ENCODE measurements at places on chromosomes 11 and 22. TPM values are rescaled to one million over a fixed set of nuclear protein-coding genes. Genes with fewer than 3 reads are reported as not detected.

GAS2L1 gene
- total RNA-seq: 21.6 TPM

DNA sequence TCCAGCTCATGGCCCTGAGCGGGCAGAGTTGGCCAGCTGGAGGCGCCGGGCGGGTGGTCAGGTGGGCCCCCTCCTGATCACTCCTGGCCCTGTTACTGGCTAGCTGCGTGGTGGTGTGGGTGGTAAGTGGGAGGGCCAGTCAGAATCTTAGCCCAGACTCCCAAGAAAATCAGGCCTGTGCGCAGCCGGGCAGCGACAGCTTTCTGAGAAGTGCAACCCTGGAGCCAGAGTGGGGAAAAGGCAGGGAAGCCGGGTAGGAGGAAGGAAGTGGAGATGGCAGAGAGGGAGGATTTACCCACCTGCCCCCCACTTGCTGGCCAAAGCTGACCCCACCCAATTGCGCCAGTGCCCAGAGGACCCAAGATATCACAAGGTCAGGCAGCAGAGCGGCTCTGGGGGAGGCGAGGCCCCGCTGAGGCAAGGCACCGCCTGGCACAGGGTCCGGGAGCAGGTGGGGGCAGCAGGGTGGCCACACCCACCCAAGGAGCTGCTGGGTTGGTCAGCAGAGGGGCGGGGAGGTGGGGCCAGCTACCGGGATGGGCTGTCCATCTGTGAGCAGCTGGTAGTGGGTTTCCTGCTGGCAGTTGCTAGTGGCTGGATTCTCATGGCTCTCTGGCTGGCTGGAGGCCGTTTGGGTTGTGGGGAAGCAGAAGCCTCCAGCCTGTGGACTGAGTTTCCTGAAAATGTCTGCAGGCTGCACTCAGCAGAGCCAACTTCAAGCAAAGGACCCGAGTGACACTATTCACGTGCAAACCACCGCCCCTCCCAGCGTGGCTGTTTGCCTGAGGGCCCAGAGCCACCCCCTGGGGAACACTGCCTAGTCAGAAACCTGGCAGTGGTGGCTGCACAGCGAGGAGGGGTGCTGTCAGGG is 196.4 kb downstream of the IGLL1 start:
- DNase-seq: no peak
- no peak overlapping the region for H3K27ac ChIP-seq
- no peaks in the 10 kb centered on the region for H3K36me3 ChIP-seq
- H3K4me3 ChIP-seq: no peak overlapping the region
- no peaks in the 10 kb centered on the region for H3K27me3 ChIP-seq

GRCh38 chr22:38304526-38304925 is 12.7 kb downstream of the CSNK1E start:
- H3K4me3 ChIP-seq: no peak overlapping the region
- peaks cover 37% of the 10 kb centered on the region for H3K4me1 ChIP-seq
- H3K27me3 ChIP-seq: no peaks in the 10 kb centered on the region
- H3K36me3 ChIP-seq: peaks cover 46% of the 10 kb centered on the region
- DNase-seq: no peak

DNA sequence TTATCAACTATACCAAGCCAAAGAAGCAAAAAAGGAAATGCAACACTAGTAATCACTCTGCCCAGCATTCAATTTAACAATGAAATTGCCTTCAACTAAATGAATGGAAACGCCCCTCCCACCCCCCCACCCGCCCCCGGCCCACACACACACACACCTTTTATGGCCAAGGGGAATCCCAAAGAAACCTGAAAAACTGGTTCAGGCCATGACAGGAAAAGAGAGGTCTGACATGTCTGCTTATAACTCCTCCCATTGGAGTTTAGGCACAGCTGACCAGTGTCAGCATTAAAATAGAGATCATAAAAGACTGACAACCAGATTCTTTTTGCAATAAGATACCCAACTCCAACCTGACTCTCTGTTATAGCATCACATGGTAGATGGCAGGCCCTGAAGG is 42.6 kb downstream of the ACER3 start:
- H3K27ac ChIP-seq: no peak overlapping the region
- no peaks in the 10 kb centered on the region for H3K27me3 ChIP-seq
- H3K4me3 ChIP-seq: no peak overlapping the region
- H3K4me1 ChIP-seq: no peaks in the 10 kb centered on the region

GRCh38 chr11:64334764-64335735 is 5.0 kb upstream of the CCDC88B start:
- no peak for DNase-seq
- H3K27me3 ChIP-seq: no peaks in the 10 kb centered on the region
- no peaks in the 10 kb centered on the region for H3K36me3 ChIP-seq

DNA sequence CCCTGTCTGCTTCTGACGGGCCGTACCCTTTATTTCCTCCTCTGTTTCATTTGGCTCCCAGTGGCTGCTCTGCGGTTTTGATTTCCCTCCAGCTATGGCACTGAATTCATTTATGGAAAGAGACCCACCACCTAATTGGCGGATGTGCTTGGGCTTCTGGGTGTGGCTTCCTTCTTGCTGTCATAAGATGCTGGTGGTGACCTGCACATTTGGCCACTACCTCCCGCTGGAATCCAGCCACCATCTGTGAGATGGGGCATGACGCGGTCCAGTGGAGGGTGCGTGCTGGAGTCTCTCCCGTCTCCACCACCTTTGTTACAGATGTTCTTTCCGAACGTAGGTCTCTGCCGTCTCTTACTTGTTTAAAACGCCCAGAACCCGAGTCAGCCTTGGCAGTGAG is 47.7 kb upstream of the FADD start:
- no peak overlapping the region for H3K27ac ChIP-seq
- DNase-seq: no peak
- peaks cover 16% of the 10 kb centered on the region for H3K27me3 ChIP-seq
- no peak overlapping the region for H3K4me3 ChIP-seq
- no peaks in the 10 kb centered on the region for H3K36me3 ChIP-seq
